IPS DF 6.9 (cell line): ENCODE measurements at places on chromosomes 2 and 18.

- DNase-seq, result no peak
Measured at GRCh38 chr2:240711701-240712100, 20.0 kb downstream of the AQP12A start.

DNA sequence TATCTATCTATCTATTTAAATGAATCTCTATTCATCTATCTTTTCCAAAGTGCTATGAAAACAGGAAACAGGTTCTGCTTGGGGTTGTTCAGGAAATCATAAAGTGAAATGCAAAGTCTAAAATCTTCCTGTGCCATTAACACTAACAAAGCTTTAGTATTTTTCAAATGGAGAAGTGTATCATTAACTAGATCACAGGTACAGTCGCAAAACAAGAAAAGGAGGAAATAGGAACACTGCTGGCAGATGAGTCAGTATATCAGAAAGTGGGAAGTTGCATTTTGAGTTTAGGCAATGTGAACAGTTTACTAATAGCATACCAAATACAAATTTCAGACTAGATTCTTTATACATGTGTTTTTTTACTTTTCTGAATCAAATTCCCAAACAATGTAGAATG, 888.5 kb upstream of the FSHR start:
- no peak for DNase-seq

DNA sequence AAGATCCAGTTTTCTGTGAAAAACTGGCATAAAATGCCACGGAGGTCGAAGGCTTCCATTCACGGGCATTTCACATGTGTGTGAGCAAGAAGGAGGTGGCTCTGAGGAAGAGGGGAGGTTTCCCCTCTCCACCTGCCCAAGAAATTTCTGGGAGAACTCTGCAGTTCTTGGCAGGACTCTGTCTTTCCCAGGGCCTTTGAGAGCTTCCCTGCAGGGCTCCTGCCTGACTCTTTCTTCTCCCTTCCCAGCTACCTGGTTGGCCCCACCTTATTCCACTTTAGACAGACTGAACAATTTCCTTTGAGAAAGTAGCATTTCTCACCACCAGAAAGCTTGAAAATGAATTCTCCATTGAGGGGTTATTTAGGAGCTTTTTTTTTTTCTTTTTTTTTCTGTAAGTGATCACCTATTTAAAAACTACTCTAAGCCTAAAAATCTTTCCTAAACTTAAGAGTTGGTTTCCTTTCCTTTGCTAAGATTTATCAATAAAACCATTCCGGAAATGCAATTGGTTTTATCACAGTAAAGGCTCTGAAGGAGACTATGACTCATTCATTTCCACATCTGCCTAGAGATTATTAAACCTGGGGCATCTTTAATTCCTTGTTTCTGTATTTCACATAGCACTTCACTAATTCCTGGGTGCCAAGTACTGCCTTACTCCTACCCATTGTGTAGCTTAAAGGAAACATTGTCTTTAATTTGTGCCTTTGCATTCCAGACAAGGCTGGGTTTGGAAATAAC, 59.3 kb downstream of the UNC80 start:
- no peak for DNase-seq

DNA sequence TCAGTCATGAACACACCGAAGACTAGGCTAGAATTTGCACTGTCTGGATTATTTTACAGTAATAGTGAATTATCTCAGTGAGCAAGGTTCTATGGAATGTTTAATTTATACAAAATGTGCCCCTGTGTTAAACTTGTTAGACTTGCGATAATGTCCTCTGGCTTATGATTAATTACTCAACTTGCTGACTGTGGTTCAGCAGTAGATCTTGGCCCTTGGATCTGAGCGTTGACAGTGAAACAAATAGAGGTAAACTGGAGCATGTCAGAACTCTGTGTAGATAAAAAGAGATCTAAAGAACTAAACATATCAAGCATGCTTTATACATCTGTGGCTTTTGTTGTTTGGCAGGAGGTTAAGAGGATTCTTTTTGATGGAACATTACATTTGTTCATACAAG, 407.6 kb downstream of the DSEL start:
- DNase-seq, result no peak

DNA sequence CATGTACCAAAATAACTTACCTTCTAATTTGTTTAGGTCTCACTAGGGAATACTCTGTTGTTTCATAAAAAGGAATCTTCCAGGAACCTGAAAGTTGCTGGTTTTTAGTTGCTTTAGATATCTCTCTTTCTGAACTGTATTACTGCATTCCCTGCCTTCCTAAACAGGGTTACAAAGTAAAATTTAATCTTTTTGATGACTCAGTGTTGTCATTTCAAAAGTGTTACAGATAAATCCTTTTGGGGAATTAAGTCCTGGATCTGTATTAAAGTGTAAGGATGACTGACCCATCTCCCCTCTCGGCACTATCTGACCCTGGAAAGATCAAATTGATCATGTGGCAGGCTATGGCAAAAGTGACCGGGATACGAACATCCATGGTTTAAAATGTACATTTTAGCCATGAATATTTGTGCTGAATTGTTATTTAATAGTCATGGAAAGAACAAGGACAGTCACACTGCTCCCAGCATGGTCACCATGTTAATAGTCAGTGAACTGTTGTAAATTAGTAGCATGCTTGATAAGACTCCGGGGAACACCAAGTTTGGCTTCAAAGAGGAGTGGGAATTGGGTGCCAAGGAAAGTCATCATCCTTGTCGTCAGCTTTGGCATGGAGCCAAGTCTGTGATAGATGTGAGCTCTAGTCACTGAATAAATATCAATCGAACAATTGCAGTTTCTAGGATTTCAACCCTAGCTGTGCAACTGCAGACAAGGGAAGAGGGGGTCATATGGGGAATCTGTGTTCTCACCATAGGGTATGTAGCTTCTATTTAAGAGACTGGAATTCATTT, 4.2 kb downstream of the PLEKHA3 start:
- DNase-seq, result no peak

GRCh38 chr2:187873132-187873531, 318.9 kb upstream of the TFPI start:
- no peak for DNase-seq

- DNase-seq, result no peak
Measured at GRCh38 chr18:57084331-57085271, 62.3 kb upstream of the BOD1L2 start.

DNA sequence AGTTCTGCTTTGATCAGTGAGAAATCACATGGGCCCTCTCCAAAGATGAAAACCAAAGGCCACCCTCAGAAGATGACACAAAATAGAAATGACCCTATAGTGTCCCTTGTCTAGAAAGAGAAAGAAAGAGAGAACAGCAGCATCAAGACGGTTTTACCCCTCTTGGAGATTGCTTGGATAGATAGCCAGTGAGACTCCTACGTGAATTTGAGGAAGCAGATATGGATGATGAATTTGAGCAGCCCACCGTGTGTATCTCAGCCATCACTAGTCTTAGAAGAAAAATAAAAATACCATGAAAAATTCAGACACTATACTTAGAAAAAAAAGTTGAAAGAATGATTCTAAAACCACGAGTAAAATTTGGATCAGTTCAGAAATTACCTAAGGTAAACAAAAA, 329.1 kb upstream of the CNTNAP5 start:
- no peak for DNase-seq

DNA sequence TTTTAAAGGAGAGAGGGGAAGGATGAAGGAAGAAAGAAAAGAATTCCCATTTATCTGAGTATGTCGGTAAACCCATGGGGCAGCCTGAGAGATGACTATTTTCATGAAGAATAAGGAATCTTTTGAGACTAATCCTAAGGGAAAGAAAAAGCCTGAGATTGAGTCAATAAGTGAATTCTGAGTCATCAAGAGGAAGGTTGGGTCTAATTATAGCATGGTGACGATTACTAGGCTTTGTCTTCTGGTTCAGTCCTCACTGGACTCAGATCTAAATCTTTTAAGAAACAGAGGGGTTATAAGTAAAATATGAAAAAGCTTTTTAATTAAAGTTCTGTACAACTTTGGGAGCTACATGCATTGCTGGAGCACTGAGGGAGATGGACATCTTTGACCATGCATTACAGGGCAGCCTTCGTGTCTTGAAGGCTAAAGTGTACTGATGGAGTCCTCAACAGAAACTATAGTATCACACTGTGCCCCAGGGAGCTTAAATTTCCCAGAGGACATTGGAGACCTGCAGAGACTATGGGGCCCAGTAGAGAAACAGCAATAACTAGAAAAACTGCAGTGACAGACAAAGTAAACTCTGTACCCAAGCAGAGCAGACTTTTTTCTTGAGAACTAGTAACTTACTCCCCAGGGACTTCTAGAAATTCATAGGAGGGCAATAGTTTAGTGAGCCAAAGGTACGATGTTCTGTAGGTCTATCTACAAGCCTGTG, 260.9 kb downstream of the RAD51AP2 start:
- DNase-seq, result no peak

GRCh38 chr2:206305523-206306245, 31.2 kb downstream of the ZDBF2 start:
- DNase-seq, result no peak

DNA sequence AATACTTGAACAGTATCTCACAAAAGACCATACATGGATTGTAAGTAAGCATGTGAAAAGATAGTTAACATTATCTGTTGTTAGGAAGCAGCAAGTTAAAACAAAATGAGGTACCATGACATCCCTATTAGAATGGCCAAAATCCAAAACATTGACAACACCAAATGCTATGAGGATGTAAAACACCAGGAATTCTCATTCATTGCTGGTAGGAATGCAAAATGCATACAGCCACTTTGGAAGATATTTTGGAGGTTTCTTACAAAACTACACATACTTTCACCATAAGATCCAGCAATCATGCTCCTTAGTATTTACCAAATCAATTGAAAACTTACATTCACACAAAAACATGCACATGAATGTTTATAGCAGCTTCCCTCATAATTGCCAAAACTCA, 30.9 kb upstream of the ICOS start:
- DNase-seq, result no peak

GRCh38 chr2:134738141-134738870, 19.5 kb upstream of the TMEM163 start:
- no peak for DNase-seq

DNA sequence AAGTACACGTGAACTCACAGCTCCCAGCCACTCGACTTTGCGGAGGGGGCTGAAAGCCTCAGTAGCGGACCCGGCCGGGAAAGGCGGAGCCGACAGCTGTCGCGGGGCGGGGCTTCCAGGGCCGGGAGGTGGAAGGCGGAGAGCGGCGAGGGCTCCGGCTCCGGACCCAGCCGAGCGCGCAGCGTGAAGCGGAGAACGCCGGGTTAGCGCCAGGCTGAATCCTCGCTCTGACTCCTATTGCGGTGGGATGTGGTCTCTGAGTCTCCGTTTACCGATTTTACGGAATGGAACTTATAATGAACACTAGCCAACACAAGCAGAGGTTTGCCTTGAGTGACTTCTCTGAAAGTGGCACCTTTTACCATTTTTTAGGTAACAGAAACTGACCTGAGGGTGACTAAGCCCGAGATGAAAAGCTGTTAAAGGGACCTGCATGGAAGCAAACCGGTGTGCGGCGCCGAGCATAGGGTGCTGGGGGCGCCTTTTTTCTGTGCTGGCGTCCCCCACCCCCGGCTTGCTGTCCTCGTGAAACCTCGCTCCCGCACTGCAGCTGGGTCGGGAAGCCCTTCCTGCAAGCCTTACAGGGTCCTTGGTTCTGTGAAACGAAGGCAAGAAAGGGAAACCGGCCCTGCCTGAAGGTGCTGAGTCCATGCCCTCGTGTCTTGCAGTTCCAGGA, 72.9 kb downstream of the EN1 start:
- DNase-seq, result peak; percentile 33

DNA sequence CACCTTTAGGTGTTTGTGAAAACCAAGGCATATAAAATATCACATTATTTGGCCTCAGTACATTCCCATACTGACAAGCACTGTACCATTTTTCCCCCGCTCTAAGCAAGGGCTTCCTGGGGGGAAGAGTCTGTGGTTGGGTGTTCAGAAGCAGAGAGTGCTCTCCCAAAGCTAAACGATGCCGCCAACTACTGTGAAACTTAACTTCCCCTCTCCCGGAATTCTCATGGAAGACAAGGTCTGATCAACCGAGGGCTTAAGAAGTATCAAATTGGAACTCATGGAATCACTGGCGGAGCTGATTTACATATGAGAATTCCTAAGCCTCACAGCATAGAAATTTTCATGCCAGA, 433 bp upstream of the MFF start:
- no peak for DNase-seq

GRCh38 chr18:26772691-26773090, 92.8 kb downstream of the AQP4 start:
- DNase-seq, result no peak

- no peak for DNase-seq
Measured at GRCh38 chr2:234212534-234212933, 162.0 kb downstream of the SPP2 start.

DNA sequence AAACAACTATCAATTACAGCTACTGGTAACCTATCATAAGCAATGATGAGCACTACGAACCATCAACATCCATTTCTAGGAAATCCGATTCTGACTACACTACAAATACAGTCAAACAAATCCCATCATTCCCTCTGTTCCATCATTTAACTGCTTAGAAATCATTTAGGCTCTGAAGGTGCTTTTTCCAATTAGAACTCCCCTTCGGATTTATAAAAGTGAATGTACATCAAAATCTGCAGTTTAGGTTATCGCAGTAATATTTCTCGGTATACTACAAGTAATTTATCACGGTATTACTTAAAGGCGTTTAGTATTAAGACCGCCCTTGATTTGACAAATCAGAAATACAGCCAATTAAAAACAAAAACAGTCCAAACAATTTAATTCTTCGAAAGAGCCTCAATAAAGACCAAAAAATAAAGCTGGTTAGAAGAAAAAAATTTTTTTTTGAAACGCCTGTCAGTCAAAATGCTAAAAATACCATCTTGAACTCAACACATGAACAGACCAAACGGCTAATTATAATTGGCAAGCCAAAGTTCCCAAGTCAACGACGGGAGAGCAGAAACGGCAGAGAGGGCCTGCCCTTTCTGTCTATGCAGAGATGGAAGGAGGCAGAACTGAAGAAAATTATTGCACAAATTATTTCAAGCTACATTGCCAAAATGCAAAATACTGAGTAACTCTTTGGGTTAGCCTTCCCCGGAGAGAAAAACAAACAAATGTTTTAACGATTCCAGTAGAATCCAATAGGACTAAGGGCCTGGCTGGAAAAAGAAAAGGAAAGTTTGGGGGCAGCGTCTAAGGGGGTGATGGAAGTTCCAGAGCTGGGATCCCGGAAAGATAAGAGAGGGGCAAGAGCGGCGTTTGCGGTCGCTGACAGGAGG, 1.2 kb downstream of the VPS54 start:
- DNase-seq, result no peak

DNA sequence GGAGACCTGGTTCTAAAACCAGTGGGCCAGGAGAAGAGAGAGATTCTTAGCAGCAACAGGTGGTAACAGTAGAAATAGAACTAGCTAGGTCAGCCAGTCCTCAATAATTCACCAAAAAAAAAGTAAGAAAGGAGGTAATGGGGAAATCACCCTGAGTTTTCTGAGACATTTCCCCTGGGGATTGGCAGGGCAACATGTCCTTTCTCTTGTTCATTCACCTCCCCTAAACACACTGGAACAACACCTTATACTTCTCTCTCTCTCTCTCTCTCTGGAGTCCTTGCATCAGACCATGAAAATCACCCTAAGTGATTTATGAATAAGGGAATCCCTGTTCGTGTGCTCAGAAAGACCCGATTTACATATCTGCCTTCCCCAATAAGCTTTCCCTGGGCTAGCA, 64.8 kb downstream of the COX7A2L start:
- no peak for DNase-seq
